ENCODE measurements at places on chromosomes 4 and X. TPM values are rescaled to one million over a fixed set of nuclear protein-coding genes. Genes with fewer than 3 reads are reported as not detected.

FRAS1 gene
- total RNA-seq = 17.9 TPM

GPRASP1 gene
- 2.3 TPM for total RNA-seq

POF1B gene
- 0.76 TPM for total RNA-seq

ZGRF1 gene
- 9.2 TPM for total RNA-seq

GABRG1 gene
- total RNA-seq = not detected

SCD5 gene
- 12.5 TPM for total RNA-seq

PAGE3 gene
- not detected for total RNA-seq

ARHGAP10 gene
- 25.4 TPM for total RNA-seq

TLR1 gene
- 13.4 TPM for total RNA-seq

ATP2B3 gene
- not detected for total RNA-seq

F8A2 gene
- total RNA-seq = not detected

DCK gene
- total RNA-seq = 17.9 TPM

RBM3 gene
- total RNA-seq = 82.3 TPM

CFAP99 gene
- total RNA-seq = 1.3 TPM

CAPN6 gene
- total RNA-seq = 0.29 TPM

BMX gene
- total RNA-seq = 3.8 TPM
